Ovary (tissue), 10 donors: ENCODE measurements at places on chromosomes 13 and 19. TPM values are rescaled to one million over a fixed set of nuclear protein-coding genes. Genes with fewer than 3 reads are reported as not detected.

The VAV1 gene
- polyA plus RNA-seq = 1.1 TPM

GRCh38 chr19:44455100-44455499 is 6.8 kb upstream of the ZNF229 start:
- DNase-seq = no peak

DNA sequence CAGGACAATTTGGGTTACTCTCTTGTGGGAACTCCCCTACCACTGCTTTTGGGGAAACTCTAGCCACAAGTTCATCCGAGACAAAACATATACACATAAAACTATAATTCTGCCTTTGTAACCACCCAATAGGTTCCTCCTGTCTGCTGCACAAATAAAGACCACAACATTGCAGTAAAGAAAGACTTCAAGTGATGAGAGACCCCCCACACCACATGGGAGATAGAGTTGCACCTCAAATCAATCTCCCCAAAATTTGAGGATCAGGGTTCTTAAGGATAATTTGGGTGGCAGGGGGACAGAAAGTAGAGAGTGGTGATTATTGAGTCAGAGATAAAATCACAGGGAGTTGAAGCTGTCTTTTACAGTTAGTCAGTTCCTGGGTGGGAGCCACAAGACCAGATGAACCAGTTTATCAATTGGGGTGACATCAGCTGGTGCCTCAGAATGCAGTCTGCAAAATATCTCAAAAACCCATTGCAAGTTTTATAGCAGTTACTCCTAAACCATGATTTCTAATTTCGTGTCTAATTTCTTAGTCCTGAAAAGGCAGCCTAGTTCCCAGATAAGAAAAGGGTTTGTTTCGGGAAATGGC is 1348.5 kb downstream of the PCDH9 start:
- DNase-seq = no peak

DNA sequence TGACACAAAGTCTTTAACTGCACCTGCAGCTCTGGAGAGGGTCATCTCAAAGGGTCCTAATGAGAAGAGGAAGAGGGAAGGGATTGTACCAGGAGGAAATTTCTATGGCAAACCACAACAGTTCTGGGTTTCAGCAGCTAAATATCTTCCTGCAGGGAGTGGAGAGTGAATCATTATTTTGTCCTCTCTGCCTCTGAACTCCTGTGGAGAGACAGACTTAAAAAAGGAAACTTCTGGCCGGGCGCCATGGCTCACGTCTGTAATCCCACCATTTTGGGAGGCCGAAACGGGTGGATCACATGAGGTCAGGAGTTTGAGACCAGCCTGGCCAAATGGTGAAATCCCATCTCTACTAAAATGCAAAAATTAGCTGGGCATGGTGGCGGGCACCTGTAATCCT is 16.9 kb upstream of the C1QTNF9 start:
- DNase-seq = no peak

DNA sequence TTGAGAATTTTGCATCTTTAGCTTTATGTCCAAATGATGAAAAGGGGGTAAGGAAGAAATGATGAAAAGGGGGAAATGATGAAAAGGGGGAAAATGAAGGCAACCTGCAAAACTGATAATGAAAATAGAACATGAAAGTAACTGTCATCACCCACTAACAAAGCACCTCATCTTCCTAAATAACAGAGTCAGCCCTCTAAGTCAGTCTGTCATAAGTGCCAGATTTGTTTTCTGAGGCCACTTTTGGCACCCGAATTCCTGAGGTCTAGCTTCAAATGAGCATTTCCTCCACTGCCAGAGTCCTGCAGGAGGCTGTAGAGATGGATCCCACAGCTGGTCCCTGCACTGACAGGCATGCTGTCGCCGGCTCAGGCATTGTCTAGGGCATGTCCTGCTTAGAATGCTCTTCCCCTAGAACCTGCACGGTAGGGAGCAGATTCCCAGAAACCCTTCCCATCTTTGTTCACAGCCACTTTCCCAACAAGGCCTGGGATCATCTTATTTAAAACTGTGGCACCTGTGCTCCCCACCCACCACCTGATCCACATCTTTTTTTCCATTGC is 25.3 kb downstream of the RAP2A start:
- DNase-seq = no peak

- DNase-seq = no peak
Measured at GRCh38 chr19:5002143-5002542, 33.2 kb downstream of the KDM4B start.

GRCh38 chr19:38466050-38466449 is 32.6 kb downstream of the RYR1 start:
- DNase-seq = no peak

- no peak for DNase-seq
Measured at GRCh38 chr13:49319551-49319950, 71.8 kb downstream of the CDADC1 start.

The SAFB gene
- polyA plus RNA-seq = 64.1 TPM

The NKPD1 gene
- not detected for polyA plus RNA-seq
